Smooth muscle cell of the brain vasculature (primary cell): ENCODE measurements at places on chromosomes 6 and 20.

- no peak for DNase-seq
Measured at GRCh38 chr6:129921169-129921817, 60.2 kb upstream of the TMEM244 start.

GRCh38 chr6:85464260-85464644, 14.4 kb downstream of the NT5E start:
- DNase-seq, result peak; percentile 88

- no peak for DNase-seq
Measured at GRCh38 chr6:87212596-87212995, 57.2 kb downstream of the ZNF292 start.

DNA sequence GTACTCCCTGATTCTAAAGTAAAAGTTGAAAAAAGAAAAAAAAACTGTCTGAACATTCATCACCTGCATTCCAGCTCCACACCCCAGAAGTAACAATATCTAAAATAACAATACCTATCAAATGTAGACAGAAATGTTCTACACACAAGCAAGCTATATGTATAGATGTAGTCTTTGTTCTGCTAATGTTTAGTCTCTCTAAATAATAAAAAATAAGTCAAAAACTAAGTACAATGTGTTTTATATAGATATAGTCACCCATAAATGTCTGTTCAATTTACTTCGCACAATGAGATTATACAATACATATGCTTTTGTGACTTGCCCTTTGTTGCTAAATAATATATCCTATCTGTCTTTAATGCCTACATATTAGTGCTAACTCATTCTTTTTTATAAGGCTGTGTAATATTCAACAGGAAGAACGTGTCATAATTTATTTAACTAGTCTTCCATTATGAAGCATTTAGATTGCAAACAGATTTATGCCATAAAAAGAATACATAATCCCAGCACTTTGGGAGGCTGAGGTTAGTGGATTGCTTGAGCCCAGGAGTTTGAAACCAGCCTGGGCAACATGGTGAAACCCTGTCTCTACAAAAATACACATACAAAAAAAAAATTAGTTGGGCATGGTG, 216.2 kb upstream of the ZNF217 start:
- DNase-seq, result no peak

- no peak for DNase-seq
Measured at GRCh38 chr20:37383229-37383989, 37.5 kb downstream of the SRC start.

GRCh38 chr6:141347906-141348492, 784.7 kb upstream of the GJE1 start:
- no peak for DNase-seq

GRCh38 chr20:35166242-35166830, 5.5 kb upstream of the PROCR start:
- no peak for DNase-seq

DNA sequence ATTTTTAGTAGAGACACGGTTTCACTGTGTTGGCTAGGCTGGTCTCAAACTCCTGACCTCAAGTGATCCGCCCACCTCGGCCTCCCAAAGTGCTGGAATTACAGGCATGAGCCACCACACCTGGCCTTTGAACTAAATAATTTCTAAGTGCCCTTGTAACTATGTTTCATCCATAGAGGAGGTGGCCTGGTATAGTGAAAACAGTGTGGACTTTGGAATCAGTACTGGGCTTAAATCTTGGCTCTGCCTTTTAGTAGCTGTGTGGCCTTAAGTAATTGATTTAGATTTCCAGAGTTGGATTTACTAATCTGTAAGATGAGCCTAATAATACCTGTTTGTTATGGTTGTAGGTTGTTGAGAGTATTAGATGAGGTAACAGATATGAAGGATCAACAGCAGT, 14.2 kb upstream of the TGM3 start:
- DNase-seq, result no peak

DNA sequence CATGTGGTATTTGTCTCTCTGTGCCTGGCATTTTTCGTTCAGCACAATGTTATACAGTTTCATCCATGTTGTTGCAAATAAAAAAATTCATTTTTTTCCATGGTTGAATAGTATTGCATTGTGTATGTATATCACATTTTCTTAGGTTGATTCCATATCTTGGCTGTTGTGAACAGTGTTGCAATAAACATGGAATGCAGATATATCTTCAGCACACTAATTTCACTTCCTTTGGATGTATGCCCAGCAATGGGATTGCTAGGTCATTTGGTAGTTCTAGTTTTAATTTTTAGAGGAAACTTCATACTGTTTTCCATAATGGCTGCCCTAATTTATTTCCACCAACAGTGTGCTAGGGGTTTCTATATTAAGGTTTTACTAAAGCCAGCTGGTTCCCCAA, 52.6 kb downstream of the GFRAL start:
- DNase-seq, result no peak

DNA sequence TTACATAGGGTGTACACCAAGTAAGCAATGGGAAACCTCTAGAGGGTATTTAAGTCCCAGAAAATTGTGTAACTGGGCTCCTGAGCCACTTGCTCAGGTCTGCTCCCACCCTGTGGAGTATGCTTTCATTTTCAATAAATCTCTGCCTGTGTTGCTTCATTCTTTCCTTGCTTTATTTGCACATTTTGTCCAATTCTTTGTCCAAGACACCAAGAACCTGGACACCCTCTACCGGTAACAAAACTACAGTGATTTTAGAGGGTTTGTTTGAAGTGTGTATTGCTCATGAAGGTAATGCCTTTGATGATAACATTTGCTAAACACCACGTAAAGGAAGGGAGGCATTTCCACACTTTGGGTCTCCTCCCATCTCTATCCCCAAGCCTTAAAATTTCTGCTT, 46.2 kb downstream of the MYB start:
- DNase-seq, result no peak

GRCh38 chr20:11012975-11013374, 339.2 kb upstream of the JAG1 start:
- no peak for DNase-seq

DNA sequence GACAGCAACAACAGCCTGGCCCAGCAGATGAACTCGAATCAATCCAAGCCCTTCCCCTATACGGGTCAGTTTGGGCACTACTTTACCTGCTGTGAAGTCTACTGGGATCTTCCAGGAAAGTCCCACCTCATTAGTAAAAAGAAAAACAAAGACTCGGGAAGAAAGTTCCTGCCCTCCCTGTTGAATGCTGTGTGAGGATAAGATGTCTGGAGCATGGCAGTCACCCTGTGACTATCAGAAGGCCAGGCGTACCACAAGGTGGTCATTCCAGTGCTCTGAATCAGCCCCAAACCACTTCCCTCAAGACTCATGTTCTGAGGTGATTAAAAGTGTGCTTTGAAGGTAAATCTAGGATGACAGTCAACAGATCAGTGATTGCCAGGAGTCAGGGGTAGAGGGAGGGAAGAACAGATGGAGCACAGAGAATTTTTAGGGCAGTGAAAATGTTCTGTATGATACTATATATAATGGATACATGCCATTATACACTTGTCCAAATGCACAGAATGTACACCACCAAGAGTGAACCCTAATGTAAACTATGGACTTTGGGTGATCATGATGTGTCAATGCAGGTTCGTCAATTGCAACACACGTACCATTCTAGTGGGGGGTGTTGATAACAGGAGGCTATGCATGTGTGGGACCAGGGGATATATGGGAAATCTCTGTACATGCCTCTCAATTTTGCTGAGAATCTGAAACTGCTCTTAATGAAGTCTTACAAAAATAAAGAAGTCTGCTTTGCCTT, 14.7 kb downstream of the FKBP1A start:
- DNase-seq, result no peak

GRCh38 chr20:11091511-11091910, 417.7 kb upstream of the JAG1 start:
- no peak for DNase-seq

DNA sequence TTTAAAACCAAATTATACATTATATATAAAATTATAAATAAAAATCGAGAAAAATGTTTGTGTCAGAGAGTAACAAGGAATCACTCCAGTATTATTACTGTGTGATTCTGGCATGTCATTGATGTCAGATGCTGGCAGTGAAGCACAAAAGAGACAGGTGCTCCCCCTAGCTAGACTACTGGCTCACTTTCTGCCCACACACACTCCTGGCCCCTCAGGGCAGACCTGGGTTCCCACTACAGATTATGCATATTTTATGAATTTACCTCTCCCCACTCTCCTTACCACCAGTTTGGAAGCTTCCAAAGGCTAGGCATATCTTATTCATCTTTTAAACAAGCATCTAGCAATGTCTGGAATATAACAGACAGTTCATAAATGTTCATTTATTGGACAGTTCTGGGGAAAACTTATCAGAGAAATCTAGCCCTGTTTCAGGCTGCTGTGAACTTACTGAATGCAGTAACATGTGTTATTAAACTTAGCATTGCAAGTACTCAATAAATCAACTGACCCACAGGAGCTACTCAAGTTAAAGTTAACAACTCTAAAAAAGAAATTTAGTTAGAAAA, 12.8 kb downstream of the SNX3 start:
- no peak for DNase-seq

GRCh38 chr6:145139140-145139850, 596.0 kb downstream of the EPM2A start:
- DNase-seq, result no peak

GRCh38 chr6:170564936-170565530, 10.9 kb downstream of the TBP start:
- no peak for DNase-seq

- no peak for DNase-seq
Measured at GRCh38 chr20:64119301-64119680, 11.9 kb upstream of the NPBWR2 start.

- DNase-seq, result peak; percentile 3
Measured at GRCh38 chr6:27332692-27333641, 20.9 kb upstream of the POM121L2 start.

DNA sequence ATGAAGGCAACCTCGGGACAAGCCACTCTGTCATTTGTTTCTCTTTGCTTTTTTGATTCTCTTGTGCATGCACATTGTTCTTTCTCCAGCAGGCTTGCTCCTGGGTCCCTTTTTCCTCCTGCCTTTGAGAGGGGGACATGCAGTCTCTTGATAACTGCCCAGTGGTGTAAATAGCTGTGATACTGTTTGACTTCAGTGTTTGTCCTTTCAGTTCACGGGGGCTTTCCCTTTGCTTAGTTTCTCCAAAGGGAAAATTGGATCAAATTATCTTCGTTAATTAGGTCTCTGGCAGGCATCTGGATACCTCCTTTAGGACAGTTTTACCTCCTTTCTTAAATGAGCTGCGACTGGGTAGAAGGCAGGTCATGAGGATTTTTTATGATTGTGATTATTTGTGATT, 41.5 kb downstream of the RALGAPB start:
- no peak for DNase-seq
